NCI-H2081 treated with DMSO at 0.1 percent for 48 hours (cell line): ENCODE measurements at places on chromosomes 2 and 18.
A peak's percentile ranks its signal among the peaks of the same experiment; 100 is the strongest.

DNA sequence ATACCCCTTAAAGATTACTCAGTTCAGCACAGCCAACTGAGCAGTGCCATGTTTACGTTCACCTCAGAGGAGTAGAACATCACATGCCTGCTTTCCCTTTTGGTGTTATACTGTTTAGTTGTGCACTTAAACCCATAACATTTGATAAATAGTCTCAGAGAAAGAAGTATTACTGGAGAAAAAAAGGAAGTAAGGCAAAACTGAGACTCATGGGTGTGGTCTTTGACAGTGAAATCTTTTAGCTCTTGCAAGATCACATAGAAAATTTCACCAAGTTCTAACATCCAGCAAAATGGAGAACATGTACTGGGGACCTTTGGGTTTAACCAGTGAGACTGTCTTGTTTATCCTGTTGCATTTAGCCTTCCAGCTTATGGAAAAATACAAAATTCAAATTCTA, 5.6 kb downstream of the TANK start:
- DNase-seq, result no peak

DNA sequence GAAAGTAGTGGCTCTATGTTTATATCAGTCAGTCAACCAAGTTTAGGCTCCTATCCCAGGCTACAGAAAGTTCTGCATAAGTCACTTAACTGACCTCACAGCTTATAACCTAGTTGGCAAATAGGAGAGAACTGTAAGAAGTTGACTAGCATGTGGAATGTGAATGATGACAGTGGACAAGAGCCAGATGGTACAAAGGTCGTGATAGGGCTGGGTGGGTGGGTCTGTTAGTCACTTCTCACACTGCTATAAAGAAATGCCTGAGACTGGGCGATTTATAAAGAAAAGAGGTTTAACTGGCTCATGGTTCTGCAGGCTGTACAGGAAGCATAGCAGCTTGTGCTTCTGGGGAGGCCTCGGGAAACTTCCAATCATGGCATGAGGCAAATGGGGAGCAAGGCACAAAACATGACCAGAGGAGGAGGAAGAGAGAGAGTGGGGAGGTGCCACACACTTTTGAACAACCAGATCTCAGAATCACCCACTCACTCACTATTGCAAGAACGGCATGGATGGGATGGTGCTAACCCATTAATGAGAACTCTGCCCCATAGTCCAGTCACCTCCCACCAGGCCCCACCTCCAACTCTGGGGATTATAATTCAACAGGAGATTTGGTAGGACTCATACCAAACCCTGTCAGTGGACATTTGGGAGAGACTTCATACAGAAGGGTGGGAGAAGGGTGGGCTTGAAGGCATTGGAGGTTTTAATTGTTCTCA, 68.8 kb downstream of the LTBP1 start:
- no peak for DNase-seq

GRCh38 chr2:47551800-47552525, 149.0 kb downstream of the MSH2 start:
- DNase-seq, result no peak

DNA sequence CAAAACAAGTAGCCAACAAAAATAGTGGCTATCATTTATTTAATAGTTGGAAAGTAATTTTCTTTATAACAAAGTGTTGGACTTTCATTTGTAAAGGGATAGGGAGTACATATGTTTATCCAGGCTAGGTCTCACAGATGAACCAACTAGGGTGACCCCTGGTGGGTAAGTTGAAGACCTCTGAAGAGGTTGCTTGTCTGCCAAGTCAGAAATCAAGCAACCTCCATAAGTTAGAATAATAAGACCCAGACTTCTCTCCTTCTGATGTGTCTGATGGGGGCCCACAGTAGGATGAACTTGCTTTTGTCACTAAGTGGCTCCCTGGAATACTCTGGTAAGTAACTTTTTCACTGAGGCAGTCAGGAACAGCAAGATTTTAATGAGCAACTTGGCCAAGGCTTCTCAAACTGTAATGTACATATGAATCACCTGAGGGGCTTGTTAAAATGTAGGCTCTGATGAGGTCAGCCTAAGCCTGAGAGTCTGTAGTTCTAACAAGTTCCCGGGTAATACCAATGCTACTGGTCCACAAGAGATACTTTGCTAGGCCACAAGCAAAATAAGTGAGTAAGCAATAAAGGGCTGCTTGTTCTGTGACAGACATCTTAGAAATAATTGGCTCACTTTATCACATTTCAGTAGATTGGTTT, 319.6 kb downstream of the PIK3C3 start:
- DNase-seq, result no peak

- DNase-seq, result no peak
Observed at GRCh38 chr18:57984490-57985115, 59.4 kb upstream of the NEDD4L start.

- no peak for DNase-seq
Observed at GRCh38 chr2:121476684-121477083, 54.0 kb upstream of the RNU4ATAC start.

DNA sequence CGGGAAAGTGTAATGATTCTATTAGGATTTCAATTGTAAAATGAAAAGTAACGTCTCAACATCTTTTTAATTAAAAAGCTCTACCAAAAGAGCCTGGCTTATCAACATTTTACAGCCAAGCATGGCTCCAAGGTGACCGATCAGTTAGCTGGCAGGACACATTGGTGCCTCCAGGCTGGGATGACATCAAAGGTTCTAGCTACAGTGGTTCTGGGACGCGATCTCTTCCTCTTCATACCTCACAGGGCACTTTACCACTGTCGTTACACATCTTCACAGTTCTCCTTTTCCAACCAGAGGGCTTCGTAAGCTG, 693 bp downstream of the ORC2 start:
- DNase-seq, result no peak

GRCh38 chr2:17470855-17471641, 47.2 kb downstream of the RAD51AP2 start:
- DNase-seq, result peak; percentile 6

GRCh38 chr2:231321556-231322334, 73.8 kb upstream of the B3GNT7 start:
- no peak for DNase-seq

- no peak for DNase-seq
Observed at GRCh38 chr18:69636529-69637301, 236.0 kb downstream of the DOK6 start.

GRCh38 chr18:12405066-12405465, 2.7 kb upstream of the PRELID3A start:
- DNase-seq, result no peak

GRCh38 chr2:99552529-99552928, 62.7 kb upstream of the REV1 start:
- no peak for DNase-seq

DNA sequence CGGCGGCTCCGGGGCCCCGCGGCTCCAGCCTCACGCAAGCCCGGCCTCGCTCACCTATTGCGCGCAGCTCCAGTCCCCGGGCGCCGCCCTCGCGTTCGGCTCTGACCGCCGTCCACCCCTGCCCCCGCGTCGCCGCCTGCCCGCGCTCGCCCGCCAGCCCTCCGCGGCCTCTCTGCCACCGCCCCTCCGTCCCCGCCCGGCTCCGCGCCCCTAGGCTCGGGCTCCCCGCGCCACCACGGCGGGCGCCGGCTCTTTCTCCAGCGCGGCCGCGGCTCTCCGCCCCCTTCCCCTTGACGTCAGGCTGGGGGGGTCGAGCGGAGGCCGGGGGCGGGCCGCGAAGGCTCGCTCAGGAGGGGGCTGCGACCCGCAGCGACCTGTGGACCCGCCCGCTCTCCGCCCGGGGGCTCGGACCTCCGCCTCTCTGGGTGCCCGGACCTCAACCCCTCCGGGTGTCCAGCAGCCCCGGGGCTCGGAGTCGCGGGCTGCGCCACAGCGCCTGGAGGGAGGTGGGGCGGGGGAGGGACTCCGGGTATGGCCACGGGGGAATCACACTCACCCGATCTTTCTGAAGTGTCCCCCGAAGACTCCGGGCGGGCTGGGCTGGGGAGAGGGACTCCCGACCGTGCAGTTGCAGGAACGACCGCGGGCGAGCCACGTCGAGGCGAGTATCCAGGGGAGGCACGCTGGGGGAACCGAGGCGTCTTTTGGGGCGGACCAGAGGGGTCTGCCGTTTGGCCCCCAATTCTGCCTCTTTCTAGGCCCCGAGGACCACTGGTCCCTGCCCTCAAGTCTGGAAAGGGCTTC, at the start of gene SEMA4C:
Gene SEMA4C (minus strand): TSS at position 259 of the 804 bp plus-strand sequence. CDS start 2,194 bp downstream, outside the sequence.
- no peak for DNase-seq

DNA sequence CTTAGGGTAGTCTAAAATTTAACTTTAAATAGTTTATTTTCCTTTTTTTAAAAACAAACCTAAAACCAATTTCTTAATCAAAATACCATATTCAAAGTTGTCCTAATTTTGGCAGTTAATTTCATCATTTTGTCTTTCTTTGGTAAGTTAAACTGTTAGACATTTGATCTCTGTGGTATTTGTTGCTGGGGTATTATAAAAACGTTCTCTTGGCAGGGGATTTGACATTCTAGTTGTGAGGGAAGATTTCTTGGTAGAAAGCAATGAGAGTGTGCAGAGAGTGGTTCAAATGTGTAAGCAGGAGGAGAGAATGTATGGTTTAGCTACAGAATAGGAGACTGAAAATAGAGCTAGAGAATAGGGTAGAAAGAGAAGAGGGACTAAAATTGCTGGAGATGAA, 14.6 kb downstream of the GULP1 start:
- no peak for DNase-seq

DNA sequence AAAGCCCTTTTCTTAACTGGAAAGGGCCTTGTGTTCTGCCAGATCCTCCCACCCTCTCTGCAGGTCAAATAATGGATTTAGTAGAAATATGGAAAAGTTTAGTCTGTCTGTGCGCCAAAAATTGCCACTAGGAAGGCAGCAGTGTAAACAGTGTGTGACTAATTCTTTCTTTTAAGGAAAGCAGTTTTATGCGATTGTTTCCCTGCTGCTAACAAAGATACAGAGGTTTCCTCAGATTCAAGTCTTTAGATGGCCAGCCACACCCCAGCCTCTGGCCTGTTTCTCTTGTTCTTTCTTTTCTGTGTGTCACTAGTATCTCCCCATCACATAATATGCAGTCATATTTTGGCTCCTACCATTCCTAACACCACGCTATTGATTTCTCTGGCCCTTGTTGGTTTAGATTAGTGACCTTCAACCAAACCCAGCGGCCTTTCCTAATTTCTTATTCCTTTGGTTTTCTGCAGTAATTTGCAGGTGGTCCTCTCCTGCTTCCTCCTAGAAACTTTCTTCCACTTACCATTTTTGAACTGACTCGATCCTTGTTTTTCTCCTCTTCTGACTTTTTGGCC, 157.4 kb downstream of the LTBP1 start:
- DNase-seq, result no peak

GRCh38 chr2:104851291-104852089, 2.4 kb upstream of the POU3F3 start:
- no peak for DNase-seq

GRCh38 chr2:84486441-84487115, 27.5 kb upstream of the SUCLG1 start:
- no peak for DNase-seq

GRCh38 chr2:32478889-32479620, 122.2 kb downstream of the BIRC6 start:
- no peak for DNase-seq

DNA sequence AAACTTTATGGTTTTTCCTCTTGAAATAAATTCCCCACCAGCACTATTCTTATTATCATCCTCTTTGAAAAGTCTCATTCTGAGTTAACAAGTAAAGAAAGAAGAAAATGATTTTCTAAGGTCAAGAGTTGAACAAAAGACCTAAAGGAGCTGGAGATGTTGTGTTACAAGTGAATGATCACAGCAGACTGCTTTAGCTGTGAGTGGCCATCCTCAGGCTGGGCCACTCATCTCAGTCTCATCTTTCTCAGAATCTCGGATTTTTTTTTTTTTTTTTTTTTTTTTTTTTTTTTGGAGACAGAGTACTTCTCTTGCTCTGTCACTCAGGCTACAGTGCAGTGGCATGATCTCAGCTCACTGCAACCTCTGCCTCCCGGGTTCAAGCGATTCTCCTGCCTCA, 133.3 kb downstream of the CDH2 start:
- no peak for DNase-seq

GRCh38 chr18:498931-499775, 1.3 kb downstream of the COLEC12 start:
- no peak for DNase-seq

- DNase-seq, result no peak
Observed at GRCh38 chr18:4639628-4640310, 184.7 kb upstream of the DLGAP1 start.

DNA sequence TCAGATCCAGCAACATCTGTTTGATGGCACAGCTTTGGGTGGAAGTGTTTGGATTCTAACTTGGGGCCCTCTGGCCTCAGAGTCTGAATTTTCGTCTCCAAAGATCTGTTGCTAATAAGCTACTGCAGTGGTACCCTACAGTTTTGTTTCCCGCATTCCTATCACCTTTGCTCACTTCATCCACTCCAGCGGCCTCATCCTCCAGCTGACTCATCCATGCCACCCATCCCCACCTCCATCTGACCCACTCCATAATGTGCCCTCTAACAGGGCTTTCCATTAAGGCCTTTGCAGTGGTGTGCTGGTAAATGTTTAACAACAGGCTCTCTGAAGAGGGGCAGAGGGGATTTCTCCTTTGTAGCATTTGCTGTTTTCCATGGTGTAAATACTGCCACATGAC, 225.5 kb downstream of the TGIF1 start:
- no peak for DNase-seq

- no peak for DNase-seq
Observed at GRCh38 chr2:96163415-96163767, 18.2 kb upstream of the DUSP2 start.

DNA sequence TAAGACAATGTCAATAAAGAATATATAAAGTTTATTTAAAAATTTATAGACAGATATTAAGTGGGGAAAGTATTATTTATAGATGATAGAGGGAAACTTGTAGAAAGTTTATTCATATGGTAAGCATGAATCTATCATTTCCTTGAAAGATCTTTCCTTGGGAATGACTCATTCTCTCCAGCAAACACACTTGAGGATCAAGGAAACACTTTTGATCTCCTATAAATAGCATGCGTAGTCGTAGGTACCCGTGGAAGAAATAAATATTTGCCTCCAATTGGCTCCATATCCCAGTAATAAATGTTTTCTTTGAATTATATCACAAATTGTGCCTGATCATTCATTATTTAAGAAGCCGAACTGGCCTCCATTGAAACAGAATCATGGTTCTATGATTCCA, 483.4 kb downstream of the RNF144A start:
- no peak for DNase-seq

- DNase-seq, result no peak
Observed at GRCh38 chr2:54750040-54750439, 26.6 kb downstream of the EML6 start.

- no peak for DNase-seq
Observed at GRCh38 chr2:149857344-149857743, 269.8 kb upstream of the MMADHC start.

DNA sequence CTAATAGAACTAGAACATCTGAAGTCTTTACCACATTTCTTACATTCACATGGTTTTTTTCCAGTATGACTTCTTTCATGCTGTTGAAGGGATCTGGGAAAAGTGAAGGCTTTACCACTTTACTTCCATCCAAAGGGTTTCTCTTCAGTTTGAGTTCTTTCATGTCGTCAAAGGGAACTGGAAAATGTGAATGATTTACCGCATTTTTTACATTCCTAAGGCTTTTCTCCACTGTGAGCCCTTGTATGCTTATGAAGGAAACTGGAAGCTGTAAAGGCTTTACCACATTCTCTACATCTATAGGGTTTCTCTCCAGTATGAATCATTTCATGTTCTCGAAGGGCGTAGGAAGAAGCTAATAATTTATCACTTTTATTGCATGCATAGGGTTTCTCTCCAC, 46.7 kb downstream of the NBEAL1 start:
- no peak for DNase-seq
